ENCODE measurements at places on chromosomes 12 and 14. TPM values are rescaled to one million over a fixed set of nuclear protein-coding genes. Genes with fewer than 3 reads are reported as not detected.

MAP3K9 gene
- total RNA-seq = 3.0 TPM

PDZRN4 gene
- 0.15 TPM for total RNA-seq

GRIN2B gene
- total RNA-seq = not detected

FITM1 gene
- total RNA-seq = not detected

SLC10A1 gene
- total RNA-seq = not detected

EID3 gene
- total RNA-seq = 1.8 TPM

FAM90A1 gene
- total RNA-seq = not detected

SAMD15 gene
- total RNA-seq = 1.4 TPM

ZNF664 gene
- 99.8 TPM for total RNA-seq

MMP19 gene
- 17.8 TPM for total RNA-seq

TTC6 gene
- total RNA-seq = not detected

GLT1D1 gene
- 0.22 TPM for total RNA-seq

P3H3 gene
- 114 TPM for total RNA-seq

LRRC10 gene
- total RNA-seq = not detected

TCL1A gene
- total RNA-seq = not detected
